ENCODE measurements at places on chromosomes 3 and 15.

- no peak for DNase-seq
These were observed 6.9 kb downstream of the GALNT15 start for GRCh38 chr3:16181361-16181760.

DNA sequence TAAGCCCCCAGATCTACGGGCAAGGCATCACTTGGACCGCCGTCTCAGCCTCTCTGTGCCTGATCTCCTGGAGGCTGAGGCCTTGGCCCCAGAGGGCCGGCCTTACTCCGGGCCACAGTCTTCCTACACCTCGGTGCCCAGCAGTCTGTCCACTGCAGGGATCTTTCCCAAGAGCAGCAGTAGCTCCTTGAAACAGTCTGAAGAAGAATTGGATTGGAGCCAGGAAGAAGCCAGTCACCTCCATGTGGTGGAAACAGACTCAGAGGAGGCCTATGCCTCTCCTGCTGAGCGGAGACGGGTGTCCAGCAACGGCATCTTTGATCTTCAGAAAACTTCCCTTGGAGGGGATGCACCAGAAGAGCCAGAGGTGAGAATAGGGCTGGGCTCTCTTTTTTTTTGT lies 67.0 kb downstream of the MCTP2 start:
- no peak for DNase-seq

DNA sequence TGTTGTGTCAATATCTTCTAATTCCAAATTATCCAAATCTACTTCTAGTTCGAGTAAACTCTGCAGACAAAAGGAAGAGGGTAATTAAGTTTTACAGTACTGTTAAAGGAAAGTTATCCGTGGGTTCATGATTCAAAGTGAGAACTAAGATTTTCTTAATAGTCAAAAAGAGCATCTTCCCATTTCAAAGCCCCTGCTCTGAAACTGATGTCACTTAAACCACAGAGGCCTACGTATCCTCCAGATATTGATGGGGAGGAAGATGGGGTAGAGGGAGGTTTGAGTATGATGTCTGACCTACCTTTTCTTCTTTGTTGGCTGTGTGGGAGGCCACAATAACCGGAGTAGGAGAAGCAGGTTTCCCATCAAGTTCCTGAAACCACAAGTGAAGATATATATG lies 14.1 kb downstream of the MRPS22 start:
- DNase-seq = no peak

GRCh38 chr15:43974852-43975251 lies 148.1 kb downstream of the WDR76 start:
- no peak for DNase-seq

DNA sequence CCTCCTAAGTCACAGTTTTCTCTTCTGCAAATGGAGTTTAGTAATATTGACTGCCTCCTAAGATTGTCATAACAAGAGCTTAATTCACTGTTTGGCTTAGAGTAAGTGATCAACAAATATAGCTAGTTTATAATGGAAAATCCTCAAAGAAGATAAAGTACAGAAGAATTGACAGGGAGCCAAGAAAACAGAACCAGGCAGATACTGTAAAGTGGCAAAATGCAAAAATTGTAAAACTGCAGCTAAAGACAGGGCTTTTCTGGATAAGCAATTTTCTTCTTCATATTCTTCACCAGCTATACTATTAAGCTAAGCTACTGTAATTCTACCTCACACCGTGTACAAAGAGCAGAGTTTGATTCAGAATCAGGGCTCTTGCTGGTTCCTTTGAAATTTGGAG lies 148.6 kb downstream of the ARPP21 start:
- DNase-seq = no peak

DNA sequence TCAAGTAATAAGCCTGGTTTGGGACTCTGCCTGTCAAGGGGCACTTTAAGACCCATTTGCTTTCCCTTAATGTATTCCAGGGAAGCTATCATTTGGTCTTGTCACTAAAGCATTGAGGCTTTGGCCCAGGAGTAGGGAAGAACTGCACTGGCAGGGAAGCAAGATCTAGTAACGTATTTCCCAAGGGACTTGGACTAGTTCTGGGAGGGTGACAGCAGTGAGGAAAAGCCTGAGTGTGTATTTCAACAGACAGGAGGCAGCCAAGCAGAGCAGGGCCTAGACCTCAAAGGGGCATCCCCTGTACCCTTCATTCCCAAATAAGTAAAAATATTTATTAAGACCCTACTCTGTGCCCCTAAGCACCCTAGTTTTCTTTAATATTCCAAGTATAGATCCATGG lies 92.8 kb downstream of the SRGAP3 start:
- no peak for DNase-seq

- DNase-seq = no peak
These were observed 465.5 kb upstream of the PPP2R3A start for GRCh38 chr3:135500034-135500433.

GRCh38 chr3:20503394-20504082 lies 317.5 kb upstream of the SGO1 start:
- DNase-seq = no peak

DNA sequence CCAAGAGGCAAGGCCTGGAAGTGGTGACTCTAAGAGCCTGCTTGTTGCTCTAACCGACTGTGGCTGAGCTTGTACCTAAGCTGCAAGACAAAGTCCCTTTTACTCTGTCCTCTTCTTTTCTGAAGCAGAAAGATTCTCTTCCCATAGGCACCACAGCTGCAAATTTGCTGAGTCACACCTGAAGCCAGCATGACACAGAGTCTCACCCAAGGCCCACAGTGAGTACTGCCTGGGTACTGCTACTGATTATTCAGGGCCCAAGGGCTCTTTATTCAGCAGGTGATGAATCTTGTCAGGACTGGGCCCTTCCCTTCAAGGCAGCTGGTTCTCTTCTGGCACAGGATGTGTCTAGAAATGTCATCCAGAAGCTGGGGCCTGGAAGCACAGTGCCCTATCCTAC lies 18.9 kb upstream of the TIGIT start:
- no peak for DNase-seq

DNA sequence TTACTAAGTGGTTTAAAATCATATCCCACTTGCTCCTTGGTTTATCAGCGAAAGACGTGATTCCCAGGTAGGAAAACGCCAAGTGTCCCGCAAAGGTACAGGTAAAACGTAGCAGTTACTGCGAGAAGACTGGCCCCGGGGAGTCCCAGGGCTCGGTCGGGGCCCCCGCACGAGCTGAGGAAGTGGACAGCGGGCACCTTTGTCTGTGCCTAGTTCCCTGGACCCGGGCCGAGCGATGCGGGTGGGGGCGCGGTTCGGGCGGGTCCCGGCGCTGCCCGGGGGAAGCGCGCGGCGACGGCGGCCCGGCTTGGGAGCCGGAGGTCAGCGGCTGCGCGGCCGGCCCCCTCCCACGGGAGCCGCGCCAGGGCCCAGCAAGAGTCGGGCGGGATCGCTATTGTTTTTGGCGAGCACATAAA lies 864 bp upstream of the NEO1 start:
- peak; percentile 4 for DNase-seq

DNA sequence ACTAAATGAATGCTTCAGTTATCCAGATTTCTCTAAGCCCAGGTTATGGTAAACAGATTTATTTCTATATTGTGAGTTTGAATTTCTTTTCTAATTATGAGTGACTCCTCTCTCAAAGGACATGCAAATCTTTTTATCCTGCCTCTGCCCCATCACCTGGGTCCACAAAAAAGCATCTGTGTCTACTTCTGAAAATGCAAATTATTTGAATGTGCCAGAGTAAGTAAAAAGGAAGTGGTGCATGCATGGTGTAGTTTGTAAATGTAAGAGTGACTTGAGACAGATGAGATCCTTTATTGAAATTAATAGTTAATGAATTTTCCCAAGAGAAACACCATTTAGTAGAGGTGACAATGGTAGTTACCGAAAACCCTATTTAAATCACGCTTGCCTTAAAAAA lies 26.9 kb downstream of the MCTP2 start:
- DNase-seq = no peak

DNA sequence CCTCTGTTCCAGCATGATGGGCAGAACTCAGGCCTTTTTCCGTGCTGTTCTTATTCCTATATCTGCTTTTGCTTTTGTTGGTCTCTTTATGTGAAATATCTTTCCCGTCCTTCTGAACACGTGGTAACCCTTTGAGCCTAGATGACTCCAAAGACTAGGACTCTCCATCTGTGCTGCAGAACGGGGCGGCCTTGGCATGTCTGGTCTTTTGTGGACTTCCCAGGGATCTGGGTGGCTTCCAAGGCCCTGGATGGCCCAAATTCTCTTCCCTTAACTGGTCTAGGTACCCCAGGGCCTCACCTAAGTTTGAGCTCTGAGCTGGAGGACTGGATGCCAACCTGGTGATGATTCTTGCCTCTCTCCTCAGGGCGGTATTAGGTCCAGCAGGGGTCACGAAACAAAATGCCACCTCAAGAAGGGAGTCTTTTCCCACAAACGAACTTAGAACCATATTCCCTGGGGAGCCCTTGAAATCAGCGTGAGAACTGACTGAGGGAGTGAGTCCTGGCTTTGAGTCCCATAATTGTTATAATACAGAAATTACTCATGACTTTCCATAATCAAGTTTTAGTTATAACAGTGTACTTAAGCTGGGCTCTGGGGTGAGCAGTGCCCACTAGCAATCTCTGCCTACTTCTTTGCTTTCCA lies 13.8 kb downstream of the TLNRD1 start:
- no peak for DNase-seq

DNA sequence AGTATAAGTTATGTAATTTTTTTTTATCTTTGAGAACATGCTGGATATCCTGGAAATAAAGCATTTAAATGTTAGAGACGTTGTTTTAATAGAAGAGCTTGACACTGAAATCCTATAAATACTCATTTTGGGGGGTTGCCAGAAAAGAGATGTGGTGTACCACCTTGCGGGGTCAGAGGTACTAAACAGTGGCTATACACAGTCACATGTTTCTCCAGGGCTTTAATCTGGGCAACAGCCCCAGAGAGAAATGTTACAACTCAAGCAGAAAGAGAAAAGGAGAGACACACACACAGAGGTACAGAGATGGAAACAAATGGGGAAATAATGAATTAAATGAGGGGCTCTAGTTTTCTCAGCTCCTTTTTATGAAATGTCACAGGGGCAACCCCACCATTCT lies 113.8 kb downstream of the SENP2 start:
- no peak for DNase-seq

GRCh38 chr15:52509500-52510245 lies 19.0 kb downstream of the MYO5A start:
- no peak for DNase-seq

DNA sequence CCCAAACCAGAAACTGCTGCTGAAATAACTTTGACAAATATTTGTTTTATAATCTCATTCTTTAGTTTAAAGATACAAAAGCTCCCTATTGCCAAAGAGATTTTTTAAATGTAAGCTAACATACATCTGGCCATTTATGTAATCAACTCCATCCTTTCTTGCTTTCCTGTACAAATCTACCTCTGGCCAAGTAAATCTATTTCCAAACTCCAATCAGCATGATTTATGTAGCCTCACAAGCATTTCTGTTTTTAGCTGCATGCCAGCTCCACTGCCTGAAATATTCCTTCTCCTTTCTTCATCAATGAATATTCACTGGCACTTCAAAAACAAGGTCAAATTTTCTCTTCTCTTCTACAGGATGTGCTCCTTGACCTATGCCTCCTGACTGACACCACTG lies 80.0 kb downstream of the SHOX2 start:
- no peak for DNase-seq

DNA sequence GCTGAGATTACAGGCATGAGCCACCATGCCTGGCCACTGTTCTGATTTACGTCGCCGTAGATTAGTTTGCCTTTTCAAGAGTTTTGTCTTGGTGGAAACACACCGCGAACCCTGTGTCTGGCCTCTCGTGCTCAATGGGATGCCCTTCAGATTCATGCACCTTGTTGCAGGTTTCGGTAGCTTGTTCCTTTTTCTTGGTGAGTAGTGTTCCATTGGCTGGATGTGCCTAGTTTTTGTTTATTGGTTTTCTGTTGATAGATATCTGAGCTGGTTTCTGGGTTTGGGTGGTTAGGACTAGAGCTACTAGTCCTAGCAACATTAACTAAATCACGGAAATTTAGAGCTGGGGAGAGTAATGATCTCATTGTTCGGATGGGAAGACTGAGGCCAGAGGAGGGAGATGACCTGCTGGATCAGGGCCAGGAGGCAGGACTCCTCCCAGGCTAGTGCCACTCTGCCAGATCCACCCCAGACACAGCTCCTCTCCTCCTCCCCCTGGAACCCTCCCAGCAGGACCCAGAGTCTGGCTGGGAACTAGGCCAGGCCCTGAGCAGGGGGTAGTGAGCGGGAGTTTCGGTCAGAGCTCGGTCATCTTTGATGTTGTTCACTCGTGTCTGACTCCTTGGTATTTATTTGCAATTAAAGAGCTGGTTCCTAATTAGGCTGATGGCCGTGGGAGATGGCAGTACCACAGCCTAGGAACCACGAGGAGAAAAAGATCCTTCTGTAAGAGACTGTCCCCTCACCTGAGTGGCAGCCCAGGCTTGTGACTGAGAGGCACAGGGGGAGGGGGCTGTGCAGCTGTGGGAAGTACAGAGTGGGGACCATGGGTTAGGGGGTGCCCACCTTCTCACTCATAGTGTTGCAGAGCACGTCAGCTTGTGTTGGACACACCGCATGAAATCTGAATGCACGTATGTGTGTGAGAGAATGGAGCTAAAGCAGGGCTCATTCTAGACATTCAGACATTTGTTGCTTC lies 73.4 kb downstream of the SMAD6 start:
- DNase-seq = no peak

DNA sequence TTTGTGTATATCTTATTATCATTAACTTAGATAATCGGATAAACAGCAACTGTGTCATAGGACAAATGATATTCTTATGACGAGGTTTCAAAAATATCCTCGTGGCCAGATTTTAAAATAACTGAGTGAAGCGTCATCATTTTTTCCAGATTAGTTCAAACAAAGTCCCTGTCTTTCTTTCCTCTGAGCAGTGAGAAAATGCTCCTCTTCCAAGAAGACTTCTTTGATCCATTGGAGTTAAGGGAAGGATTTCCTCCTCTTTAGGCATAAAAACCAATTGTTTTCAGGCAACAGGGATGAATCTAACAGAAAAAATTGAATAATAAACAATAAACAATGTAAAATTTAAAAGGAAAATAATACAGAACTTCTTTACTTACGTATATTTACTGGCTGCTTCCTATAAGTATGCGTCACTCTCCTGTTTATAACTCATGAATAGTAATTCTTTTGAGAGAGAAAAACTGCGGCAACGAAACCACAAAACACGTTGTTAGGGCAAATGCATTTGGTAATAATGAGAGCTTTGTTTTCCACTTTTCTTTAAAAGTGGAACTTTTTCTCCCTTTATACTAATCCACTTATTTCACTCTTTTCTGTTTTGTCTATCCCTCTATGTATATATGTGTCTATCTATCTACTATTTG lies 419.4 kb upstream of the ONECUT1 start:
- DNase-seq = no peak

GRCh38 chr15:98855067-98855814 lies 152.4 kb downstream of the PGPEP1L start:
- DNase-seq = peak; percentile 82
